ENCODE measurements at places on chromosomes 1 and 21.

- DNase-seq = no peak
Observed at GRCh38 chr1:55375617-55376258, 160.6 kb upstream of the USP24 start.

DNA sequence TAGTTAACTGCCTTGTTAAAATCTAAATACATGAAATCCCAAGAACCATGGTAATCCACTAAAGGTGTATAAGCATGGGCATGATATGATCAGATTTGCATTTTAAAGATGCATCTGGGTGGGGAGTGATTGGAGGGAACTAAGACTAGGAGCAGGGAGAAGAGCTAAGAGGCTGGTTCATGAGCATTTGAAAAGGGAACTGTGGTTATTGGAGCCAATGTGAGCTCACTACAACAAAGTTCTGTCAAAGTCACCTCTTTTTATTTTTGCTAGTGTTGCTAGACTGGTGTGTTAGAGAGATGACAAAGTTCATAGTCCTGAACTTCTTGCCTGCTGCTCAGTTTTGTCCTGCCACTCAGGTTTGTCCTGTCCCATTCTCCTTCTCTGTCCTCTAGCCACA, 67.1 kb upstream of the LRRC8D start:
- DNase-seq = no peak

DNA sequence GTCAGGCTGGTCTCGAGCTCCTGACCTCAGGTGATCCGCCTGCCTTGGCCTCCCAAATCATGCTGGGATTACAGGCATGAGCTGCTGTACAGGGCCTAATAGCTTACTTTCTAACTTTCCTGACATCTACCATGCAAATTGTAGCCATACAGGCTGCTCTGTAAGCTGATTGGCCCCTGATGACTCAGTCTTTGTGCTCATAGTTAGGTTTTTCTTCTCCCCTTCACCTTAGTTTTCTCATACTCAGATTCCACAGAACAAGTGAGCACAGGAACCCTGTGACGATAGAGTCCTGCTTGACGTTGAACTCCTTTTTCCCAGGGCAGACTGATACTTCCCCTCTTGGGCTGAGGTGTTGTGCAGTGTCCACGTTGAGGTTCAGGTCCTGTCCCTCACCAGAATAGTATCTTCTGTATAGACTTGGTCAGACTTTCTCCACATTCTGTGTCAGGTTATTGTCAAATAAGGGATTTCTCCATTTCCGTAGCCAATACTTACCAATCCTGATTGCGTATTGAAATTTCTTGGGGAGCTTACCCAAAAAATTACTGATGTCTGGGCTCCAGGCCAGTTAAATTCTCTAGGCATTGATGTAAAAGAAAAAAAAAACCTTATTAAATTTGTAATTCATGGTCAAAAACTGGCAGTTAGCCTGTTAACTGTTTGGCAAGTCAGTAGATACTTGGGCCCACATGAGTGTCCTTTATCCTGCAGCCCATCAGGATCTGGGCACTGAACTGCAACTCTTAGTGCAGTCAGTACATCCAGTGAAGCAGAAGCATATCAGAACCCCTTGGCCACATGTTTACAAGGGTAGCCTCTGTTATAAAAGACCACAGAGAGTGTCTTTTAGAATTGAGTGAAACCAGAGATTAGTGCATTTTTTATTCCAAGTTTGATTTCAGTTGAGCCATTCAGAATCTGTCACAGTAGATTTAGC, 118.2 kb downstream of the DYRK1A start:
- peak; percentile 36 for DNase-seq

DNA sequence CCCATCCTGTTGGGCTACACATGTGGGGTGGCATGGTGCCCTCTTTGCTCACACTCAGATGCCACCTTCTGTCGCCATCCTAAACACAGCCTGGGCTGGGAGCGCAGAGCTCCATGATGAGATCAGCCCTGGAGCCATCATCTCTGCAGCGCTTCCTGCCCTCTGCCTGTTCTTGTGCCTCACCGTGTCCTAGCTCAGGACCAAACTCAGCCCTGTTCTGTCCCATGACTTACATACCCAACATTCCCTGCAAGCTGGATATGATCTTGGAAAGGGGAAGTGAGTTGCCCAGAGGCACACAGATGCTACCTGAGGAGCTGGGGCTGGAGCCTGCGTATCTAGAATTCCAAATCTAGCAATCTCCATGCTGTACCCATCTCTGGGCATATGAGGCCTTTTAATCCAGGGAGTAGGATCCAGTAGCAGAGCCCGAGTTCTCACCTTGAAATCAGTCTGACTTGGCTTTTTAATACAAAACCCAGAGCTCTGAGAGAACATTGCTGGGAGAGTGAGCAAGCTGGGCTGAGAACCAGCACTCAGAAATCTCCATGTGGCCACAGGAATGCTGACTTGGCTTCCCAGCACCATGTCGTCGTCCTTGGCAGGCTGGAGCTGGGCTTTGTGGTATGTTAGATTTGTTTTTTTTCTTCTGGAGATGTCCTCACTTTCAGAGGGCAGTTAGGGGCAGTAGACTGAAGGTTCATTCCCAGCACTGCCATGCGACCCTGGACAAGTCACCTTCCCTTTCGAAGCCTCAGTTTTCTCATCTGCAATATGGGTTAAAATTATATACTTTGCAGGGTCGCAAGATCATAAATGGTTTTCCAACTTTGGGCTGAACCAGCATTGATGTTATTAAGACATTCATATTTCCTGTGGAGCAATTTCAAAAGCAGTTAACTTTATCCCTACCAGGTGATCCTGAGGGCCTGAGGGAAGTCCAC, 2.6 kb downstream of the ALPL start:
- DNase-seq = no peak

DNA sequence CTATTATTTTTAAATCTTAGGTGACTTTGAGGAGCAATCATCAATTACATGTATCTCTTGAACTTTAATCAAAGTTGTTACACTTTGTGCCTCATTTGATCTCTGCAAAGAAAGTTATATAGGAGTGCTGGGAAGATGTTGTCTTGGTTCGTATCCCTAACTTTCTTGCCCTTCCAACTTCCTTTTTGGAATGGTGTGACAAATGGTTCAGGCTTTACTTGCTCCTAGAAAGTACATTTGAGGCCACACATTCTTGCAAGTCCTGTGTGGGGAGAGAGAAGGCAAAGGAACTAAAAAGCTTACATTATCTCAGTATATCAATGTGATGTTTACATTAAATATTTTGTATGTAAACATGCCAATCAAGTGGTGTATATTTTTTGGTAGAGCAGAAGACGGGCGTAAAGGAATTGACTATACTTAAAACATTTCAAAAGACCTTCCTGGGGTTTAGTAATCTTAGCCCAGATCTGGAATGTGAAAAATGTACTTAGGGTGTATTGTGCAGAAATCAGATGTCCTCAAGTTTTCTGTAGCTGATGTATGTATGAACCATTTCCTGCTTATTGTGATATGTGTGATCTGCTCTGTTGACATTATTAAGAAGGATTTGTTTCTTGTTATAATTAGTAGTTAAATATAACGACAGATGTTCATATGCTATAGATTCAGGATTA, 59.2 kb downstream of the USP25 start:
- no peak for DNase-seq

GRCh38 chr1:100719490-100719889, at the start of gene VCAM1:
TSS of gene VCAM1 (plus strand) at chr1:100719742. CDS start at chr1:100719861, 119 bp downstream.
- DNase-seq = peak; percentile 78
